ENCODE measurements at places on chromosomes 2 and 18. TPM values are rescaled to one million over a fixed set of nuclear protein-coding genes. Genes with fewer than 3 reads are reported as not detected.

GRCh38 chr2:142180820-142181533 lies 50.2 kb upstream of the LRP1B start:
- H3K36me3 ChIP-seq: no peaks in the 10 kb centered on the region
- H3K4me1 ChIP-seq: peaks cover 18% of the 10 kb centered on the region
- H3K4me3 ChIP-seq: no peak overlapping the region
- H3K27ac ChIP-seq: no peak overlapping the region
- no peak for DNase-seq

GRCh38 chr2:156110890-156111289 lies 221.6 kb downstream of the NR4A2 start:
- no peak overlapping the region for H3K27ac ChIP-seq
- H3K36me3 ChIP-seq: no peaks in the 10 kb centered on the region
- DNase-seq: no peak

DNA sequence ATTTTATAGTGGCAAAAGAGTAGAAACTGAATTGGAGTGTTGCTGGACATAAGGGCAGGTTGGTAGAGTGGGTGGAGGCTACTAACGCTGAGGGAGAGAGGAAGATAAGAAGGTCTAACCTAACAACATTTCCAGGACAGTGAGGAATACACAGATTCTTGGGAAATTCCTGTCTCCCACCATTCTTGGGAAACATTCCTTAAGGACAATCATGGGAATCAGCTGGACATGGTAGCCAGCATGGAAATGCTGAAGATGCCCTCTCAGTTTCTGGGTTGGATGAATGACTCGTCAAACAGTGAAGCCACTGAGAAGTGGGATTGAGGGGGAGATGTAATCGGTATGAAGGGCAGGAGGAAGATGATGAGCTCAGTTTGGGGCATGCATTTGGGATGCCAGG lies 265.4 kb downstream of the AFF3 start:
- H3K4me1 ChIP-seq: peaks cover 79% of the 10 kb centered on the region
- H3K27me3 ChIP-seq: no peaks in the 10 kb centered on the region
- peak overlapping the region; percentile 33 for H3K27ac ChIP-seq
- no peak overlapping the region for H3K4me3 ChIP-seq
- no peak for DNase-seq

UGT1A10 gene
- total RNA-seq: not detected

Data from osteocyte (in vitro differentiated cells).